ENCODE measurements at places on chromosomes 4 and X.

GRCh38 chr4:61638591-61638990 lies 438.5 kb downstream of the ADGRL3 start:
- DNase-seq: no peak

DNA sequence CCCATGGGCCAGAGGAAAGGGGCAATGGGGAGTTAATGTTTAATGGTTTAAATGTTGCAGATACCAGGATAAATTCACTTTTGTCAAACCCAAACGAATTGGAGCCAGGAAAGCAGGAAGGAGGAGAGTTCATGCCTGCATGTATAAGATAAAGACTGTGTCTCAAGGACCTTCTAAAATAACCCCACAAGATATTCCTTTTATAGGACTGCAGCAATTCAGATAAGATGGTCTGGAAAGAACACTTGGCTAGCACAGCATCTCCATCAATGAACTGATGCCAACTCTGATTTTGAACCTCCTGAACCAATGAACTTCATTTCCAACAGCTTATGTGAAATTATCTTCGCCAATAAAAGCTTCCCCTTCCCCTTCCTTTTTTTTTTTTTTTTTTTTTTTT lies 31.3 kb upstream of the LONRF3 start:
- no peak for DNase-seq

DNA sequence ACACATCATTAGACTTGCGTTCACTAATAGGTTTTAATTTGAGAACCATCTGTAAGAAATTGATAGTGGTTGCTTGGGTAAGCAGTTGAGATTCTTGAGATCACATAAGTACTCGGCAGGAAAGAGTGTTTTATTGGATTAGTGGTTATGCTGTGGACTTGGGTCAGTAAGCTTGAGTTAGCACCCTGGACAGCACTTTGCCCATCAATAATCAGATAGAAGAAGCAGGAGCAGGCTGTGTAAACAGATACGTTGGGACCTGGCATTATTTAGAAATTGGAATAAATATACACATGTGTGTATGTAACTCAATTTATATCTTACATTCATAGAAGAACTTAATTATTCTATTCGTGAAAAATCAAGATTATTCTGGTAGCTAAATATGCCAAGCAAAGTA lies 357.5 kb upstream of the SMIM31 start:
- DNase-seq: no peak

DNA sequence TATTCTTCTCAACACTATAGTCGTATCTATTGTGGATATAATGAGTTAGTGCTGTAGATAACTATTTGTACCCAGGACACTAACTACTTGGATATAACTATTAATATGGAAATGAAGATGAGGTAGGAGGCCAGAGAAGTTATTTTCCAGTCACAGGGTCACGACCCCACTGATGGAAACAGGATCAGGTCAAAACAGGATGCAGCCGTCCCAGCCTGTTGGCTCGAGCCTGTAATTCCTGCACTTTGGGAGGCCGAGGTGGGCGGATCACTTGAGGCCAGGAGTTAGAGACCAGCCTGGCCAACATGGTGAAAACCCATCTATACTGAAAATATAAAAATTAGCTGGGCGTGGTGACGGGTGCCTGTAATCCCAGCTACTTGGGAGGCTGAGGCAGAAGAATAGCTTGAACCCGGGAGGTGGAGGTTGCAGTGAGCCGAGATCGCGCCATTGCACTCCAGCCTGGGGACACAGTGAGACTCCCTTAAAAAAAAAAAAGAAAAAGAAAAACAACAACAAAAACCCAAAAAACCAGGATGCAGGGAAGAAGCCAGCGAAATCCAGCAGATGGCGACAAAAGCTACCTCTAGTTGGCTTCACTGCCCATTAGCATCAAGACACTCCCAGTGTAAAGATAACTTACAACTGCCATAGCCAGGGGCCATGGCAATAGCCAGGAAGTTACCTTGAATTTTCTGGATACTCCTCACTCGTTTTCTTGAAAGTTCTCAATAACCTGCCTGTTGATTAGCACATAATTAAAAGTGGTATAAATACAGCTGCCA lies 37.9 kb upstream of the NKAP start:
- no peak for DNase-seq

GRCh38 chrX:152306331-152306730 lies 144.8 kb downstream of the GABRA3 start:
- DNase-seq: no peak

DNA sequence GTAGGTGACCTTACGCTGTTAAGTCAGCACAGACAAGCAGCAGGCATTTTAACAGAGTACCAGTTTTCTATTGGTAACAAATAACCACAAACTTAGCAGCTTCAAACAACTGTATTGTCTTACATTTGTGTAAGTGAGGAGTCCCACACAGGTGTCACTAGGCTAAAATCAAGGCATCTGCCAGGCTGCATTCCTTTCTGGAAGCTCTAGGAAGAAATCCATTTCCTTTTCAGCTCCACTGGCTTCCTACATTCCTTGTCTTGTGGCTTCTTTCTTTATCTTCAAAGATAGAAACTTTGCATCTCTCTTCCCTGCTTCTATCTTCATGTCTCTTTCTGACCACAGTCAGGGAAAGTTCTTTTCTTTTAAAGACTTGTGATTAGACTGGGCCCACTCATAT lies 139.9 kb downstream of the TMEM144 start:
- no peak for DNase-seq

DNA sequence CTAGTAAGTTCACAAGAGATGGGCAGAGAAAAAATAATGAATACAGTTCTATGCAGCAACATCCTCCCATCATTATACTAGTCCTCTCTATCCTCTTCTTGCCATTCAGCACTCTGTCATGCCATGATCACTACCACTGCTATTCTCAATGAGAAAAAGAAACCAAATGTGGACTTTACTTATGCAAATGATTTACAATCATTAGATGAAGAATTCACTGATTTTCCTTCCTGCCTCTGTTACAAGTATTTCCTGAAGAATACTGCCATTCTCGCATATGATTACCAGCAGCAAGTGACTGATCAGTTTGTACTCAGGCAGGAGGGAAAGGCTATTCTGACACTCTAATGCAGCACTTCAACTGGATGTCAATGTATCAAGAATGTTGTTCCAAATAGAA lies 50.3 kb downstream of the WDFY3 start:
- no peak for DNase-seq

GRCh38 chr4:61671599-61671998 lies 471.5 kb downstream of the ADGRL3 start:
- DNase-seq: no peak

GRCh38 chr4:19725130-19725529 lies 526.6 kb upstream of the SLIT2 start:
- DNase-seq: no peak

DNA sequence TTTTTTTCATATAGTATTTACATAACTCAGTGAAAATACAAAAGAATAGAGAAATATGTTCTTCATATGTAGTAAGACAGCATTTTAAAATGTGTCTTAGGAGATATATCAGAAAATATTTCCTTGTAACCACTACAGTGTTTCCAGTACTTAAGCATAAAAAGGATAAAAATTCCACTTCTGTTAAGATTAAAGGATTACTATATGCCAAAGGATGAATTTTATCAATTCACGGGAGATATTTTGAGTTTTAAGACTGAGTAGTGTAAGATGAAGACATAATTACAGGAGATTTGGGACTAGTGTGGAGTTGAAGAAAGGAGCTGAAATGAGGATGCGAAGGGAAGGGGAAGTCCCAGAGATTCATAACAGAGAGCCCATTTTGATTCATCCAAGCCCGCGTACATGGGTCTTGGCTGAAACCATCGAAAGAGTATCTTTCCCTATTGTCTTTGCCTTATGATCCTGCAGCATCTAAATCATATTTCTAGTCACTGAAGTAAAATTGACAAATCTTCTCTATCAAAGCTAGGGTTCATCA lies 58.7 kb downstream of the MAD2L1 start:
- DNase-seq: no peak

DNA sequence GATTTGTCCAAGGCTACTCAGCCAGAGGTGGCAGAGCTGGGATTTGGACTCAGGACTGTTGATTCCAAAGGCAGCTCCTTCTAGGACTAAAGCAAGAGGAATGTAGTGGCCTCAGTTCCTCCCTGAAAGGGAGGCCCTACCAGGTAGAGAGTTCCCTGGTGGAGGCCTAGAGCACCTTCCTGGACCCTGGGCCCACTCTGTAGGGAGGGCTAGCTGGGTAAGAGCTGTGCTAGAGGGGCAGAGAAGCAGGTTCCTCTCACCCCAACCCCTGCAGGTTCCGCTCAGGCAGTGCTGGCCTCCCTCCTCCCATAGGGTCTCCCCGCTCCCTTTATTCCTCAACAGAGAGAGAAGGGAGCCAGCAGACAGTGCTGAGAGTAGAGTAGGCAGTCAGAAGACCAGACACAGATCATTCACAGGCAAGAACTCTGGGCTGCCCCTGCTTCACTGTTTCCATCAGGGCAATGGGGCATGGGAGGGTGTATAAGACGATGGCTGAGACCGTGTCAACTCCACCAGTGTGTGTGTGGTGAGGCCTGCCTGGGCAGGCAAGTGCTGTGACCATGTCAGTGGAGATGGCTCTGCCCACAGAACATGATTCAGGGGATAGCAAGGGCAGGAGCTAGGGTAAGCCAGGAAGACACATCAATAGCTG lies 12.4 kb upstream of the PJA1 start:
- DNase-seq: no peak

DNA sequence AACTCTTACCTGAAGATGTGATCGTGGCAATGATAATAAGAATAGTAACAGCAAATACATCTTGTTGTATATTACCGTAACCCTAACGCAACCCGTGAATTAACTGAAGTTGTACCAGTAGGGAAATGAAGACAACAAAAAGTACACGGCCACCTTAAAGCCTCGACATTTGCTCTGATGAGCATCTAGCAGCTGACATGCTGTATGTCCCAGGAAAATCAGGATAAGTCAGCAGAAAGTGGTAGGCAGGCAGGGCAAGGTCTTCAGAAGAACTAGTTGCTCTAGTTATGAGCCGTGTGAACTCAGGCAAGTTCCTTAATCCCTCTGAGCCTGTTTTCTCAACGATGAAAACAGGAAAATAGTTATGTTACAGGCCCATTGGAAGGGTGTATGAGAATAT lies 7.7 kb upstream of the ASB5 start:
- no peak for DNase-seq

All from sciatic nerve (tissue), 2 donors.